ENCODE measurements at places on chromosomes 4 and X. TPM values are rescaled to one million over a fixed set of nuclear protein-coding genes. Genes with fewer than 3 reads are reported as not detected.

- no peak for DNase-seq
Observed at GRCh38 chr4:70239131-70239883, 3.1 kb upstream of the CSN3 start.

GRCh38 chrX:45903781-45904201 lies 641.4 kb downstream of the ZNF674 start:
- no peak for DNase-seq

DNA sequence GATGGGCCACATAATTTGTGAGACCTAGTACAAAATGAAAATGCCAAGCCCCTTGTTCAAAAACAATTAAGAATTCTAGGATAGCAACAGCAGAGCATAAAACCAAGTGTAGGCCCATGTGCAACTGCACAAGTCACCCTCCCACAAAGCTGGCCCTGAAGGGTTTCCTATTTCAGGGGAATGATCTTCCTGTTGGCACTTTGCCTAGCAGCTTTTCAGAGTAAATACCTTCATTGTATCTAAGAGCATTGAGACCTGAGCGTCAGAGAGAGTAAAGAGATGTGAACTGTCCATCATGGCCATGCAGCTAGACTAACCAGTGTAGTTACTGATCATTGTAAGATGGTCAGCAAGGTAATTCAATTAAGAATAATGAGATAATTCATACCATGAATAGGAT lies 113.6 kb downstream of the CNKSR2 start:
- no peak for DNase-seq

PDGFRA gene
- 22.6 TPM for total RNA-seq
